ENCODE measurements at places on chromosomes 12 and 14.

GRCh38 chr14:51730098-51730497 lies 78.4 kb downstream of the FRMD6 start:
- no peak for DNase-seq

DNA sequence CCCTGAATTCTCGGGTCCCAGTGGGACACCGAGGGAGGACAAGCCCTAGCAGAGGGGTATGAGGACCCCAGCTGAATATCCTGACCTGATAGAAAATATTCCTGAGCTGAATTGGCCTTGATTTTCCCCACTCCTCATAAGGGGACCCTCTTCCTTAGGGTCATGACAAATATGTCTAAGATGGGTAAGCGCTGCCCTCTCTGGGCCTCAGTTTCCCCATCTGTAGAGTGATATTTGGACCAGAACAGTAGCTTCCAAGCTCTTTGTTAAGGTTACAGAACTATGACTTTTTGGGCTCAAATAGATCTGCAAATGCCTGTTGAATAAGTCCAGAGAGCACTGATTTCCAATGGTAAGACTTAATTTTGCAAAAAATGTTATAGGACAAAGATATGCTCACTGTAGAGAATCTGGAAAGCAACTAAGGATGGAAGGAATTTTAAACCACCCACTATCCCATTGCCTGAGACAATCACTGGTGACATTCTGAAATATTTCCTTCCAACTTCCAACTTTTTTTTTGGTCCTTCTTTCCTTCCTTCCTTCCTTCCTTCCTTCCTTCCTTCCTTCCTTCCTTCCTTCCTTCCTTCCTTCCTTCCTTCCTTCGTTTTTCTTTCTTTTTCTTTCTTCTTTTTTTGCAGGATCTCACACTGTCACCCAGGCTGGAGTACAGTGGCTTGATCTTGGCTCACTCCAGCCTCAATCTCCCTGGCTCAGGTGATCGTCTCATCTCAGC lies 32.0 kb downstream of the MYL2 start:
- DNase-seq: no peak

DNA sequence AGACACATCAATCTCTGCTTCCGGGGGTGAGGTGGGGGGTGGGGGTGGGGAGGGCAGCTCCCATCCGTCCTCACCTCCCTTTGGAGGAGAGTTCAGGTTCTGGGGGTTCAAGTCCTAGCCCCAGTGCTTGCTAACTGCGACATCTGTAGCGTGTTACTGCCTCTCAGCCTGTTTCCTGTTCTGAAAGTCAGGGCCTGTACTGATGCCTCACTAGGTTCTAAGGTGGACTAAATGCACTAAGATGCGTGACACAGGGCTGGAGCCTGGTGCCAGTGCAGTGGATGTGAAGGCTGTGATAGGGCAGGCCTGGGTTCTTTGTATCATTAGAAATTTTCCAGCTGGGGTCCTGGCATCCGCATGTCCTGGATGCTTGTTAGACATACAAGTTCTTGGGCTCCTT lies 17.3 kb upstream of the TDRD9 start:
- DNase-seq: no peak

GRCh38 chr14:78683981-78684380 lies 513.8 kb downstream of the NRXN3 start:
- no peak for DNase-seq

DNA sequence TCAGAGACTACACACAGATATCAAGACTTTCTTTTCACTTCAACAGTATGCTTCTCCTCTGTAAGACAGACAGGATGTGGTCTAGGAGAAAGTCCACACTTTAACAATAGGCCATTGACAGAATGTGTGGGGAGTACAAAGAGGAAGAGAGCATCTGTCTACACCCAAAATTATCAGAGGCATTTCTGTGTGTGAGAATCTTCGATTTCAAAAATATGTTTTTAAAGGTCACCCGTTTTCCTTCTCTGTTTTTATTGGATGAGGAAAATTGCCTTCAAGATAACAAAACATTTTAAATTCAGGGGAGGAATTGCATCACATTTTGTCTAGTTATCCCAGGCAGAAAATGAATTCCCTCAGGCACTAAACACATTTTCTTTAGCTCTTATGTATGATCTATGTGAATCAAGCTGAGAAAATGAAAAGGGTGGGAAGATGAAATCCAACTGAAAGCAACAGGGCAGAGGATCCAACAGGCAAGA lies 16.4 kb downstream of the NAV3 start:
- no peak for DNase-seq

DNA sequence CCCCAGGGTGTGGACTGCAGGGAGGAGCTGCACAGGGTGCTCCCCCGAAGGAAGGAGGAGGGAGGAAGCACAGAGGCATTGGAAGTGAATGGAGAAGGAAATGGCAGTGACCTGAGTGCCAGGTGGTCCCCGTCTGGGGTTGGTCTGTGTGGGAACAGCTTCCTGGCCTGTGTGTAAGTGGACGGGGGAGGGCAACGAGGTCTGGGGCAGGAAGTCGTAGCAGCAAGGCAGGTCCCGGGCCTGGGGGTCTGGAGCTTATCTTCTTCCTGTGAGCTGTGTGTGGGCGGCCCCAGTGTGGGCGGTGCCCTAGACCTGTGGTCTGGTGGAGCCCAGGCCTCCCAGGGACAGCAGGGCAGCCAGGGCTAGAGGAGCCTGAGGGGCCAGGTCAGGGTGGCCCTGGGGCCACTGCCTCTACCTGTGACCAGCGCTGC lies 382.1 kb downstream of the TMEM121 start:
- DNase-seq: no peak

DNA sequence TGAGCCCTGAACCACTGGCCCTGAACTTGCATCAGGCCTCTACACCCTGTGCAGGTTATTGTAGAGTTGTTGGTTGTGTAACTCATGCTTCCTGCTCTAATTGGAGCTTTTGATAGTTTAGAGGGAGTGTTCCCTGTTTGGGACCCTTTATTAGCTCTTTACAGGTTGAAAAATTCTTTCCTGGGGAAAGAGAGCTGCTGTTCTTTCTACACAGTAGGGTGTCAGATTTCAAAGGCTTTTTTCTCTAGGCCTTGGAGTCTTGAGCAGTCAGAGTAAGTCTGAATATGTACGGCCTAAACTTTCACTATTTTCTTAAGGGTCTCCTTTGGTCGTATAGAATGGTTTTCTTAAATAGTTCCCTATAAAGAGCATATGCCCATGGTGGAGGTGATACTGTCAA lies 60.8 kb upstream of the NEDD1 start:
- DNase-seq: no peak

GRCh38 chr14:68364792-68365192 lies 428.1 kb downstream of the ZFP36L1 start:
- no peak for DNase-seq

- no peak for DNase-seq
Observed at GRCh38 chr12:110367181-110367864, 36.2 kb downstream of the ANAPC7 start.

DNA sequence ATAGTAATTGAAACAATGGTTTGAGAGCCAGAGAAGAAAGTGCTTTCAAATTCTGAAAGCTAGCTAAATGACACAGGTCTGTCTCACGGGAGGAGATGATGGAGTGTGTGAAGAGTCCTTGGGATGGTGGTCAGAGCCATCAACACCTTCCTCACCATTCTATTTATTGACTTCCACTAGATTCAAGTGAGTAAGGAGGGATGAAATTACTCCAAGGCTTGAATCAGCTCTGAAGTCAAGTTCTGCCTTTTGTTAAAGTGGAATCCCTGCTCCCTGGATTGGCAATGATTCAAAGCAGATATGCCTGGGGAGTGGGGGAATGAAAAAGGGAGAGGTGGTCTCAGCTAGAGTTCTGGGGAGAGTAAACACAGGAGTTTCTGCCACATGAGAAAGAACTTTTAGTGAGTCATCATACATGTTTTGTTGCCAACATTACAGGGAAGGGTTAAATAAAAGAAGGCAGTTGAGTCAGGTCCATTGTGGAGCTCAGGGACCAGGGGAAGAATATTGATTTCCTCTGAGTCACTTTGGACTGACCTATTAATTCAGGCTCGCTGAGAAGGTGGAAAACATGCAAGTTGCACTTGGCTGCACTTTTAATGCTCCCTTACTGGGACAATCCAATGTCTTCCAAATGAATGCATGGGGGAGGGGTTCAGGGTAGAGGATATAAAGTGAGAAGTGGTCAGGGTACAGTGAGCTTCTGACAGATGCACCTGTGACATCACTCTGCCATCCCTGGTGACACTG lies 142.7 kb downstream of the TBX5 start:
- no peak for DNase-seq

DNA sequence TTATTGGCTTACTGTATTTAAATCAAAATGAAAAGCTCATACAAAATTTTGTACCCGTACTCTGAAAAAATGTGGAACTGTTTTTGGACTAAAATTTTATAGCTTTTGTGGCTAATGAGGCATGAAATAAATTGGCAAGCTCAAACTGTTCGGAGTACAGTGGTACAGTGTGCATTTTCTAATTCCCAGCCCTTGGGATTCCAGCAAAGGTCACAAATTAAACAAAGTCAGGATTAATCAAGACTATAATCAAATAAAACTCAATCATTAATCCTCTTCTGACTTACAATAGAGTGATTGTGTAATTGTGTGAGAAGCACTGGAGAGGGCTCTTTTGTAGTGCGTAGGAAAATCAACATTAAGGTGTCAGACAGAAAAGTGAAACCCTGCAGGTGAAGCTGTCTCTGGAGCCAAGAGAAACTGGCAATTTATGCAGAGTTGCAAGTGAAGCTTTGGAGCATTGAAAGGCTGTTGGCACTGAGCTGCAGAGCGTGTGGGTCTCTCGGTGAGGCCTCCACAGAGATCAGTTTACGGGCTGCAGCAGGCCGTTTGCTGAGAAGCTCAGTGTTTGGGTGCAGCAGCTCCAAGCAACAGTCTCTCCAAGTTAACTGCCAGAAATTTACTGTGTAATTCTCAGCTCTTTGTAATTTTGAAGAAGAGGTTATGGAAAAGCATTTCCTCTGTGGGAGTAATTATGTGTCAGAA lies 275.9 kb downstream of the FBXL14 start:
- no peak for DNase-seq

DNA sequence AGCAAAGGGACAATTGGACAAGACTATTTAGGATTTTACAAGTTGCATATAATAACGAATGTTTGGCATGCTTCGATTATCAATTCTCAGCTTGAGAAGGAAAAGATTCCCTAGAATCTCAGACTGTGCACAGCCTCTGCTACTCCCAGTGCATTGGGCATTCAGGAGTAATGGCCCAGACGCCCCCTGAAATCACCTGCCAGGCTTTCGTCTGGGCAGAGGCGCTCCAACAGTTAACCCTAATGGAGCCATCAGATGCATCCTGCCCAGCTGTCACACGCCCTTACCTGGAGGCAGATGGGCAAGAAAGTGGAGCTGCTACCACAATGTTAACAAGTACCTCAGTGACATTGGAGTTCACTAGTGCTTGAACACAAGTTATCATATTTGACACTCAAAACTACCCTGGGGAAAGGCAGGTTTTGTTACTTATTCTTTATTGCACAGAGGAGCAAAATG lies 927 bp upstream of the LRP6 start:
- DNase-seq: no peak

All from nucleus accumbens (tissue), 56 donors.